Activated gamma-delta T cell treated with anti-CD3 and anti-CD28 coated beads, Interleukin-2, amount 50 U/mL, for 16 hours (primary cell): ENCODE measurements at places on chromosomes 2 and 18.

DNA sequence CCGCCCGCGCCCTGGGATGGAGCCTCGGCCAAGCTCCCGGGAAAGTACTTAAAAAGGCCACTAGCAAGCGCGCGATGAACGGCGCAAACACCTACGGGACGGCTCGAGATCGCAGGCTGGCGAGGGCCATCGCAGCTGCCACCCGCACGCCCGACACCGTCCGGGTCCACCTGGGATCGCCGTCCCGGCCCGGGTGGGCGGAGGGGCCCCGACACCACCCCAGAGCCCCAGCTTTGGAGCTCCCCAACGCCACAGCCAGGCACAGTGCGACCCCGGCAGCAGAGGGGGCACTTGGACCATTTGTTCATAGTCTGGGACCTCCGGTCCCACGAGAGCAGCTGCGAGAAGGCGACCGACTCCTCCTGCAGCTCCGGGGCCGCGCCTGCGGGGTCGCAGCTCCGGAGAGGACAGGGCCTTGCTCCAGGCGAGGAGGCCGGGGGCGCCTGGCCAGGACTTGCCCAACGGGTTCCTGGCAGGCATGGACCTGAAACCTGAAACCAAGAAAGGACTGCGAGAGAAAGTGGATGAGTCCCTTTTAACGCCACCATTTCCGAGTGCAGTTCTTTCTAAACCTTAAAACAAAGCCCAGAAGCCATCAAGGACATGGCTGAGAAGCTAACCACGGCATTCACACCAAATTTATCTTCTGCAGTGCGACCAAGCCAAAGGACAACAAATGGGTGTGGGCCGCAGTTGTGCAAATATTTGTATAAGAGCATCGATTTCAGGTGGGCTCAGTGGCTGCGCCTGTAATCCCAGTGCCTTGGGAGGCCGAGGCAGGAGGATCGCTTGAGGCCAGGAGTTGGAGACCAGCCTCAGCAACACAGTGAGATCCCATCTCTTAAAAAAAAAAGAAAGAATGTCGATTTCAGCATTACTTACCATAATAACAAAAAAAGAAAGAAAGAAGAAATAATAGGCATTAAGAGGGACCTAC is 54.0 kb upstream of the IMP4 start:
- no peak for DNase-seq

DNA sequence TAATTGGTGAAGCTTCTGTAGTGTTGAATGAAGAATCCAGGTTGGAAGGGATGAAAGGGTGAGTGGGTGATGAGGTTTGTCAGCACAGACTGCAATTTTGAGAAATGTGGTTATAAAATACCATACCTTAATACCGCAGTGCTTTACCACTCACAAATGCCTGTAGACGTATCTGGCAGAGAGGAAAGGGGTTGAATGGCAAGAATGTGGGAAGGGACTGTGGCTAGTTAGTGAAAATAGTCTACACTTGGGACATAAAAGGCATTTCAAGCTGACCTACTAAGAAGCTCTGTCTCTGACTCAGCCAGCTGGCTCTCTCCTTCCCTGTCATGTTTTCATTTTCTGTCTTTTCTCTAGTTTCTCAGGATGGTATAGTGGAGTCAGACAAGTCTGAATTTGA is 25.1 kb downstream of the CDK15 start:
- no peak for DNase-seq

DNA sequence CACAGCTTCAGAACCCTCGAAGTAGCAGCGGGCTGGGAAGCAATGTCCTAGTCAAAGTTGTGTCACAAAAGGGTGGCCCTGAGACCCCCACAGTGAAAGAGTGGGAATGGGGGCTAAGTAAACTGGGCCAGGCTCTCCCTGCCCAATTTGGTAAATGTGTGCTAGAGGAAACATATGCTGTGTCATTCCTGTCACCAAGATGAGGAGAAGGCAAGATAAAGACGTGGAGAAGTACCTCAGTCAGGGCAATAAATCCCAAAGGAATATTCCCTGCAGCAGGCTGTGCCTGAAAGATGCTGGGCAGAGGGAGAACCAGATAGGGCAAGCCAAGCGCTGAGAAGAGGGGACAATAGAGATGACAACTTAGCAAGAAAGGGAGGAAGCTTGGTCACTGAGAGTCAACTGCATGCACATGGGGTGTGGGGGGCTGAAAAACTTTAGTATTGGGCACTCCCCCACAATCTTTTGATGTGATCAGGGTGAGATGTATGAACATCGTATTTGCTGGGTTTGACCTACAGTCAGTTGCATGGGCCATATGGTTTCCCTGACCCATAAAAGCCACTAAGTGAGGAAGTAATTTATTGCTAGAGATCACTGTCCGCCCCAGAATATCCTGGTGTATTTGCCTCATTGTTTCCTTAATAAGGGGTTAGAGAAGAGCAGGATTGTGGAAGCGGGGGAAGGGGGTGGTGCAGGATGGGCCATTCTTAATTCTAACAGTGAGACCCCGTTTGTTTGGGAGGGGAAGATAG is 49.9 kb upstream of the CXCR4 start:
- no peak for DNase-seq

DNA sequence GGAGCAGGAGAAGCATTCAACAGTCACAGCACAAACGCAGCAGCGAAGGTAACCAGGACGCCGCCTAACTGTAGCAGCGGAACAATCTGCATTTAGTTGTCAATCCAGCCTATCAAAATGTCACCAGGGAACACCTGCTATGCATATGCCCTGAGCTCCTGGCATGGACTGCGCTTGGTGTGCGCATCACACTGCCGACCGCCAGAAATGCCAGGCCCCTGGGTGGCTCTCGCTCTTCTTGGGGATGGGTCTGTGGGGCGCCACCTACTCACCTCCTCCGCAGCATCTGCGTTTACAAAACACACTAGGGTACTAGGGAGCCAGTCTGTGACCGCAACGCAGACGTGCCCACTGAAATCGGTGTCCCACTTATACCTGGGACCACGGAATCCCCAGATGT is 31.7 kb downstream of the ZNF516 start:
- DNase-seq = no peak

GRCh38 chr18:63775166-63775730 is at the start of gene SERPINB7:
SERPINB7 (plus strand) TSS chr18:63775418; CDS start chr18:63782373, 6,955 bp downstream.
- DNase-seq = no peak

GRCh38 chr2:119760956-119761275 is 1.2 kb downstream of the PTPN4 start:
- DNase-seq = no peak

DNA sequence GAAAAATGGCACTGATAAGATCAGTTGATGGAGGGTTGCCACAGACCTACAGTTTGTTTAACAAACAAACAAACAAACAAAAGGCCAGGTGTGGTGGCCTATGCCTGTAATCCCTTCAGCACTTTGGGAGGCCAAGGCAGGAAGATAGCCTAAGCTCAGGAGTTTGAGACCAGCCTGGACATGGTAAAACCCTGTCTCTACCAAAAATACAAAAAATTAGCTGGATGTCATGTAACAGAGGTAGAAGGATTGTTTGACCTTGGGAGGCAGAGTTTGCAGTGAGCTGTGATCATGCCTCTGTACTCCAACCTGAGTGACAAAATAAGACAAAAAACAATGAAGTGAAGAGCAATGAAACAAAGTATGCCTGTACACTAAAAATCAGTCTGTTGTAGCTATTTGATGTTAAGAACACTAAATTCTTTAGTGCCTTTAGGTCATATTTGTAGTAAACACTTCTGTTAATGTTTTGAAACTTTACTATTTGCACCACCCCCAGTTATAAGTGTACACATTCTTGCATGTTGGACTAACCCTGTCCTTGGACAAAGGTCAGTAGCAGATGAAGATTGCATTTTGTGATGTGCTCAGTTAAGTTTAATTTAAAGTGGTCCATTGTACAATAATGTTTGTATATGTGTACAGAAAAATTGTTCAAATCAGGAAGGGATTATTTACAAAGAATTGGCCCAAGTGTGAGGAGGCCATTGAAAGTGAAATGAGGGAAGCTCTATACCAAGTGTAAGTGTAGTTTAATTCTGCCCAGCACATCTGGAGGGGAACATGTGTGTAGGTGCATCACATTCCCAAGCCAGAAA is 73.9 kb downstream of the KYNU start:
- no peak for DNase-seq

GRCh38 chr2:106977717-106978116 is 91.8 kb upstream of the ST6GAL2 start:
- DNase-seq = no peak

- no peak for DNase-seq
Observed at GRCh38 chr18:4433717-4434116, 21.4 kb downstream of the DLGAP1 start.
